ENCODE measurements at places on chromosomes 7 and 10.

DNA sequence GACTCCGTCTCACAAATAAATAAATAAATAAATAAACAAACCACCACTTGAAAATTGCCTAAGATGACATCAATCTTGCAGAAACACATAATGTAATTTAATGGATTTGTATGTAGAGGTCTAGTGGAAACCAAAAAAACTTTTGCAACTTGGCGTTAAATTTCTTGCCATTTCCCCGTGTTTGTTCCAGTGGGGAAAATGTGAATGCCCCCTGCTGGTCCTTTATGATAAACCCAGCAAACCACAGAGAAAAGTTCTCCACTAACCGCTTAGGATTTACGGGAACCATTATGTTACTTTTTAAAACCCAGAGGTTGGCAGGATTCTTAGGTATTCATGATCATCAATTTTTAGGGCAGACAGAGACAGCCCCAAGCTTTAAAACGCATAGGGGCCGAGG, 32.5 kb downstream of the LAMB4 start:
- peak; percentile 7 for DNase-seq

DNA sequence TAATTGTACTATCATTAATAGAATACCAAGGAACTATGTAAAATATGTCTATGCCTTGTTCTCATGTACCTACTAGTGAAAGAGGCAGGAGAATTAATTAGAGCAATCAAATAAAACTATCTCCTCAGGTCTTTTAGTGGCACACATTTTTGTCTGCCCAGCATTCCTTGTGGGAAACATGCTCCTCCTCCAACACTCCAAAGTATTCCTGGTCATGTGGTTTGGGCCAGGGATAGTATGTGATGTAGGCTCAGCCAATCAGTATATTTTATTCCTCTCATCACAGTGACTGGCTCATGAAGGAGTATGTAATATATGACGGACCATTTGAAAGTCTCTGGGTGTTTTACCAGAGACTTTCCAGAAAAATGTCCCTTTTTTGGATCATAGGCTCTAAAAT, 16.7 kb upstream of the SYPL1 start:
- DNase-seq, result no peak

- no peak for DNase-seq
Observed at GRCh38 chr7:159271781-159272180, 127.1 kb upstream of the VIPR2 start.

DNA sequence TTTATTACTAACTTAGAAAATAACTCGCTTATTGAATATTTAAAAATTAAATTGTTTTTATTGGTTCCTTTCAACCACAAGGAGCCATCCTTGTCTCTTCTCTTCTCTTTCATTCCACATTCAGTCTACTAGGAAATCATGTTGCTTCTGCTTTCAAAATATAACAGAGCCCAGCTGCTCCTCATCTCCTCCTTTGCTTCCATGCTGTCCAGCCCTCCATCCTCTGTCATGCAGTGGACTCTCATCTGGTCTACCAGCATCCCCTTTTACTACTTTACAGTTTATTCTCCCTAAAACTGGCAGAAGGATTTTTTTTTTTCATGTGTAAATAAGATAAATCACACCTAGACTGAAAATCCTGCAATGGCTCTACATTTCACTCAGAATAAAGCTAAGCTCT, 198.2 kb upstream of the CSTF2T start:
- DNase-seq, result no peak

- no peak for DNase-seq
Observed at GRCh38 chr7:150374026-150374425, 5.1 kb upstream of the ZNF775 start.

DNA sequence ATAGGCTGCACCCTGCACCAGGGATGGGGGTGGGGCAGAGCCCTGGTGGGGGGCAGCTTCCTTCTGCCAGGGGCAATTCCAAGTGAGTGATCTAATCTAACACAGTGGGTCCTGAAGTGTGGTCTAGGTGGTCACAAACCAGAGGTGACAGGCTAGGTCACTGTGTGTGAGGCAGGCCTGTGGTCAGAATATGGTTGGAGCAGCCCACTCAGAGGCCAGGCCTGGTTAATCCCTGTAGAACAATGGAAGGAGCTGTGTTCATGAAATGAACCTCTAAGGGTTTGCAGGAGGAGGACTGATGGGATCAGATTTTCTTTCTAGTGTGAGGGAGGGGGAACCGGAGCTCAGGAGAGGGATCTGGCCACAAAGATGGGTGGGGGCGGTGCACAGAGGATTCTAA, 10.0 kb upstream of the TSPAN14 start:
- peak; percentile 33 for DNase-seq

GRCh38 chr7:89377219-89377618, 581.7 kb upstream of the TEX47 start:
- no peak for DNase-seq

- DNase-seq, result no peak
Observed at GRCh38 chr10:116730464-116731260, 11.7 kb downstream of the HSPA12A start.

DNA sequence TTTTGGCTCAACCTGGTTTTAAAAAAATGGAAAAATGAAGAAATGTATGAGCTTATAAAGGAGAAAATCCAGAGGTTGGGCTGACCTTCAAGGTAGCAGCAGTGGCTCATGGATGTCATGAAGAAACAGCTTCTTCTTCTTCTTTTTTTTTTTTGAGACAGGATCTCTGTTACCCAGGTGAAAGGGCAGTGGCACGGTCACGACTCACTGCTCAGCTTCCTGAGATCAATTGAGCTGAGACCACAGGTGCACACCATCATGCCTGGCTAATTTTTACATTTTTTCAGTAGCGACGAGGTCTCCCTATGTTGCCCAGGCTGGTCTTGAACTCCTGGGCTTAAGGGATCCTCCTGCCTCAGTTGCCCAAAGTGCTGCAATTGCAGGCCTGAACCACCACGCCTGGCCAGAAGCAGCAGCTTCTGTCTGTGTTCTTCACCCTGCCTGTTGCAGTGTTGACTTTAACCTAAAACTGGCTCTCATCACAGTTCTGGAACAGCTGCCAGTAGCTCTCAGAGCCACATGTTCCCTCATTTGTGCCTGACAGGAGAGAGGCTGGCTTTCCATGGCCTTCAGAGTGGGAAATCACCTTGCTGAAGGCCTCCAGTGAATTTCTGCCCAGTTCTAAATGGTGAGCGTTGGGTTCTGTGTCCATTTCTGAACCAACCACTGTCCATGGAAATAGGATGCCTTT, 117.7 kb downstream of the PFKFB3 start:
- DNase-seq, result no peak

DNA sequence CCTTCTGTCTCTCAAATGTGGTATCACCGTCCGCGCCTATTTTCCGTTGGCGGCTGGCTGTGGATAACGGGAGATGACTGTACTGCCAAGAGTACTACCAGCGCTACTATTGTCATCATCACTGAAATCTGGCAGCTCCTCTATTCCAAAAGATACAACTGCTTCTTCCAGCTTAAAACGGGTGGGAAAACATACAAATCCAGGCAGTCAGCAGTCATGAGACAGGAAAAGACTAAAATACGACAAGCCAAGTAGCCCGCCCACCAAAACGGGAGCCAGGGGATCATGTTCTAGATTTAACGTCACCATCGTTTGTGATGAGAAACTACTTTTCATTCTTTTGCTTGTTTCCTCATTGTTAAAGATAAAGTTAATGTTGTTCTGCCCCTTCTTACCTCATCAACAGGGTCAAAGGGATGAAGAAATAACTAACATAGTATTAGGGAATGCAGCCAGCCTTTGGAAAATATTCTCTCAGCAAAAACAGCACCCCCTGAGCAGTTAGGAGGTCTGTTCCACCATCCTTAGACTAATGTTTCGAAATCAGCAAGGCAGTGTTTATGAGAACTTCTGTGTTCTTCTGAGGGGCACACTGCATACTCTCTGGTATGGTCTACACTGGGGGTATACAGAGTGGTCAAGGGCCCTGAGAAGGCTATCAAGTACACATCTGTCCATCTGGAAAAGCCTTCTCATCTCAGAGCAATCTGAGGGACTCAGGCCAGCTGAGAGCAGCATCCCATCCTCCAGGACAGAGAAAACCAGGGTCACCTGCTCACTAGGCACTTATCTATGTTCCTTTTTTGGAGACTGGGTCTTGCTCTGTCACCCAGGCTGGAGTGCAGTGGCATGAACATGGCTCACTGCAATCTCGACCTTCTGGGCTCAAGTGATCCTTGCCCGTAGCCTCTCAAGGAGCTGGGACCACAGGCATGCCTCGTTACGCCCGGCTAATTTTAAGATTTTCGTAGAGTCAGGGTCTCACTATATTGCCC, 47.5 kb downstream of the GNA12 start:
- no peak for DNase-seq

DNA sequence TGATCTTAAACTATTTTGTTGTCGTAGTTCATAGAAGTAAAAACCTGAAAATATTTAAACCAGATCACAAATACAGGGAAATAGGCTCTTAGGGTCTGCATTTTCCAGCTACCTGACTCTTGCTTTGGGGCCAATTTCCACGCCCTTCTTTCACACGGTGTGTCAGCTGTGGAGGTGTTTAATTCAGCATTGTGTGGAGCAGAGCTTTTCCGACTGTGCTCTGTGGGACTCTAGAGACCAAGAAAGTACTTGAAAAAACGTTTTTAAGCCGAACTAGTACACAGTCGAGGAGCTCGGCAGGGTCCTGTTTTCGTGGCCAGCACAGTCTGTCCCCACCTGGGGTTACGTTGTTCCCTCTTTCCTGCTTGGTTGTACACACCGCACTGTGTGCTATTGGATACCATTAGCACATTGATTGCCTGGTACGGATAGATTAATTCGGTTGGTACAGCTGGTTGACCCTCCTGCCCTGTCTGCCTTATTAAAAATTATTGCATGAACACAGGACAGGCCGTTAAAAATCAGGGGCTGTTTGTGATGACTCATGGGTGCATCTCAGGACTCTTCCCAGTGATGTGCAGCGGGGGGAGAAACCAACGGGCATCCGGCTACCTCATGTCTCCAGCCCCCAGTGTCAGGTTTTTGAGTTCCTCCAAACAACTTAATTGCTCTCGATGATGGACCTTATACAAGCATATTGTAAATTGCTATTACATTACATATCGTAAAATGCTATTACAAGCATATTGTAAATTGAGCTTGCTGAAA, 80.7 kb upstream of the BTBD16 start:
- no peak for DNase-seq
